ENCODE measurements at places on chromosomes 16 and 17. TPM values are rescaled to one million over a fixed set of nuclear protein-coding genes. Genes with fewer than 3 reads are reported as not detected.
A peak's percentile ranks its signal among the peaks of the same experiment; 100 is the strongest.

TBX21 gene
- not detected for total RNA-seq

MT3 gene
- total RNA-seq, result not detected

DNA sequence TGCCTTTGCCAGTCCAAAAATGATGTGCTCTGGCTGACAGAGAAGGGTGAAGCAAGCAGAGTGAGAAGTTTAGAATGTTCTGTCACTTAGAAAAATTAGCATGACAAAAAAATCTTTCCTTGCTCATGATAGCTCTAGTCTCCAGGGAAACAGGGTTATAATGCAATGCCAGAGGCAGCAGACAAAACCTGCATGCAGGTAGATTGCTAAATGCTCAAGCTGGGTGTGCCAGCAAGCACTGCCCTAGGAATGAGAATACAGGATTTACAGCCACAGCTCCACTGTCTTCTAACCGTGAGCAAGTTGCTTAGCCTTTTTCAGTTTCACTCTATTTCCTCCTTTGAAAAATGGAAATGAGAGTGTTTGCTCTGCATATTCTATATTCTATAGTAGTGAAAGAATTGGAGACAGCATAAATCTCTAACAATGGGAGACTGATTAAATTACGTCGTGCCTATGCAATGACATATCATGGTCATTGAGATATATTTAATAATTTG lies 516.6 kb upstream of the C16orf82 start:
- DNase-seq, result no peak

DNA sequence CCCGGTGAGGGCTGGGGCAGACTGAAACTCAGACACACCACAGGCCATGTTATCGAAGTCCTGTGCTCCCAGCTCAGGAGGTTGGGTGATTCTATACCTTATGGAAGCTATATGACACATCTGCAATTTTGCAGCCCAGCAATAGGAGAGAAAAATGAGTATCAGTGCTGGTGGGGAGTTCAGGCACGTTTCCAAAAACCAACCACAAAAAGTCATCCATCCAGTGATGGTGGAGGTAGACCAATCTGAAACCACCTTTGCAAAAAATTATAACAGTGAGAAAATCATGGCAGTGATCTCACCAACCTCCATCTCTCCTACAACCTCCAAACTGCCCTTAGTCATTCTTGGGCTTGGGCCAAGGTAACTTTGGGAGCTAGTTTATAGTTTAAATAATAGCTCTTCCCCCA lies 327.9 kb downstream of the SLC39A11 start:
- DNase-seq, result peak; percentile 29

All from bronchial epithelial cell (primary cell).